Activated CD4-positive, alpha-beta T cell treated with anti-CD3 and anti-CD28 coated beads, Interleukin-2, amount 10 ng/mL, durations not matched to agents 24 days and 14 days (primary cell): ENCODE measurements at places on chromosomes 13 and 19. TPM values are rescaled to one million over a fixed set of nuclear protein-coding genes. Genes with fewer than 3 reads are reported as not detected.

DNA sequence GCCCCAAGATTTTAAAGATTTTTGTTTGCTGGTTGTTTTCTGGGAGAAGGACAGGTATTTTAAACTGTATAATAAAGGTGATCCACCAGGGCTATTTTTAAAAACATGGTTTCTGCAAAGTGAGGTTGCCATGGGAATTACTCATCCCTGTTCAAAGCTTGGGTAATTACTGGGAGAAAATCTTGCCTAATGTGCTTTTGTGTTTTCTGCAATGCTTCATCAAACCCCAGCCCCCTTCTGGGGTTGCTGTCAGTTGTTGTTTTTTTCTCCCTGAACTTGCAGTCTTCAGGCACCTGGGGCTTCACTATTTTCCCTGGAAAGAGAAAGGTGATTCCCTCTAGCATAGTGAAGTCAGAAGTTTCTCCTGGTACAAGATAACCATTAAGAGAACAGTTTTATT, 277.2 kb downstream of the NALCN start:
- no peak for DNase-seq

- DNase-seq = no peak
Measured at GRCh38 chr19:51458051-51458645, at the start of gene SIGLEC8. Gene SIGLEC8, minus strand, starts transcription at chr19:51458454. Its CDS starts 67 bp downstream, at chr19:51458387.

DNA sequence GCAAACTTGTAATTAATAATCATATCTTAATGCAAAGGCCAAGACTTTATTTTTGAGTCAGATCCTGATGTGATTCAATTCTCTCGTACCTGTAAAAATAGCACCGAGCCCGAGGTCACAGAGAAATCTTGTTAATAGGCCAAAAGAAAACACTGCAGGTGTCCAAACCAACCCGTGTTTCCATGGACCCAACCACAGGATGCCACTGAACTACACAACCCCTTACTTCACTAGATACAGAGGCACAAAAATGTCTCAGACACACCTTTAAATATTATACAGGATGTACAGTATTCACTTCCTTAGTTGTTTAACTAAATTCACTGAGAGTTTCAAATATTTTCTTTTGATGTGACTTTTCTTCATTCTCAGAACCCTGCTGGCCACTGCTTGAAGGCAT, 530.9 kb downstream of the MYO16 start:
- DNase-seq = no peak

The KIR3DL1 gene
- total RNA-seq = not detected in 2 replicates
